ENCODE measurements at places on chromosomes 2 and 18.

GRCh38 chr2:192578780-192579179 is 384.0 kb upstream of the TMEFF2 start:
- DNase-seq = no peak

GRCh38 chr2:9629222-9630116 is 1.3 kb downstream of the YWHAQ start:
- no peak for DNase-seq

- DNase-seq = no peak
These were observed 18.5 kb upstream of the POLI start for GRCh38 chr18:54250846-54251261.

- no peak for DNase-seq
These were observed 767.7 kb upstream of the GCFC2 start for GRCh38 chr2:76478266-76479035.

GRCh38 chr18:69455125-69455524 is 54.4 kb downstream of the DOK6 start:
- DNase-seq = no peak

- DNase-seq = no peak
These were observed 16.5 kb downstream of the TMEM178A start for GRCh38 chr2:39682066-39682692.

GRCh38 chr18:6397931-6398566 is 16.7 kb downstream of the L3MBTL4 start:
- DNase-seq = no peak

GRCh38 chr2:240964704-240965295 is 33.6 kb upstream of the SNED1 start:
- DNase-seq = no peak

GRCh38 chr2:113755835-113756354 is 547 bp downstream of the SLC35F5 start:
- DNase-seq = peak; percentile 22

DNA sequence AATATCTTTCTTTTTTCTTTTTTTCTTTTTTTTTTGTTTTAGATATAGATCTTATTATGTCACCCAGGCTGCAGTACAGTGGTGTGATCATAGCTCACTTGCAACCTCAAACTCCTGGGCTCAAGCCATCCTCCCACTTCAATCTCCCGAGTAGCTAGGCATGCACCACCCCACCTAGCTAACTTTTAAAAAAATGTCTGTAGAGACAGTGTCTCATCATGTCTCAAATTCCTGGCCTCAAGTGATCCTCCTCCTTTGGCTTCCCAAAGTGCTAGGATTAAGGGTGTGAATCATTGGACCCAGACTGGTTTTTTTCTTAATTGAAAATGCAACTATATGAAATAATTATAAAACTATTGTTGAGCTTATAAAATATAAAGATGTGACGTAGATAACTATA is 9.8 kb upstream of the ZCCHC2 start:
- no peak for DNase-seq

DNA sequence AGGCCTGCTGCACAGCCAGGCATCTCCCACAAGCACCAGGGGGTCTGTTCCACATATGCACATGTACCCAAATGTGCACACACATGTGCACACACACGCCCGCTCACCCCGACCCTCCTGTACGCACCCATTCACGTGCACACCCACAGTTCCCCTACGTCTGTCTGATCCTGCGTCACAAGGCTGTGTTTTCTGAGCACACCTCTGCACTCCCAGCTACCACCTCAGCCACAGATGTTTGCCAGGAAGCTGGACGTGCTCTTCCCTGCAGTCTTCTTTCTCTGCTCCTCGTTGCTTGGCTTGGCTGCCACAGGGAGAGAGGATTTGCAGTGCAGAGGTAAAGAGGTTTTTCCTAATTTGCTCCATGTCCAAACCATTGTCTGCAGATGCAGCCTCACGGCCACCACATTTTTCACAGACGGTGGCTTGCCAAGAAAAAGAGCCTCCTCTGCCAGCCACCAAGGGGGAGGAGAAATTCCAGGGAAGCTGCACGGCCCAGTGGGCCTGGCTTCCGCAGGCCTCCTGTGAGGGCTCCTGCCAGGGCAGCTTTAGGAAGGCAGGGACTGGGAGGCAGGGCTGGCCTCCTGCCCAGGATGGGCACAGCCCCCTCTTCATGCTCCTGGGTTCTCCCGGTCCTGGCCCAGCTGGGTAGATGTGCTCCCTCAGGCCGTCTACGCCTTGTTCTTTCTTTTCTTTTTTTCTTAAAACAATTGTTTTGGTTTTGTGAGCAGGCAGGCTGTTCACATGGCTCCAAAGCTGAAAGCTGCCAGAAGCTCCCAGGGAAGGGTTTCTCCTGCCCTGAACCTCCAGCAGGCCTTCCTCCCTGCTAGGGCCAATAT is 29.3 kb upstream of the HS6ST1 start:
- DNase-seq = no peak

DNA sequence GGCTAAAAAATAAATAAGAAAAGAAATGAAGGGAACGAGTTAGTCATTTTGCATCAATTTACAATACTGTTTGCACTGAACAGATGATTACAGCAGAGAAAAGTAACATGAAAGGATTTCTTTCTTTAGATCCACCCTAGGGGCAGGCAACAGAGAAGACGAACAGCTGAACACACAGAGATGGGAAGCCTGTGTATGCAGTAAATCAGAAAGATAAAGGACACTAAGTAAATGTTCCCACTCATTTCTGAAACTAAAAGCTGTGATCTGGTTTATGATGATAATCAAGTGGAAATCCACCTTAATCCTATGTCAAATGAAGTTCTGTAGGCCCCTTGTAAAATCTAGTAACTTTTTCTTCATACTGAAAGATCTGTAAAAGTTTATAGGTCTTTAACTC is 54.2 kb downstream of the AKAIN1 start:
- DNase-seq = no peak

DNA sequence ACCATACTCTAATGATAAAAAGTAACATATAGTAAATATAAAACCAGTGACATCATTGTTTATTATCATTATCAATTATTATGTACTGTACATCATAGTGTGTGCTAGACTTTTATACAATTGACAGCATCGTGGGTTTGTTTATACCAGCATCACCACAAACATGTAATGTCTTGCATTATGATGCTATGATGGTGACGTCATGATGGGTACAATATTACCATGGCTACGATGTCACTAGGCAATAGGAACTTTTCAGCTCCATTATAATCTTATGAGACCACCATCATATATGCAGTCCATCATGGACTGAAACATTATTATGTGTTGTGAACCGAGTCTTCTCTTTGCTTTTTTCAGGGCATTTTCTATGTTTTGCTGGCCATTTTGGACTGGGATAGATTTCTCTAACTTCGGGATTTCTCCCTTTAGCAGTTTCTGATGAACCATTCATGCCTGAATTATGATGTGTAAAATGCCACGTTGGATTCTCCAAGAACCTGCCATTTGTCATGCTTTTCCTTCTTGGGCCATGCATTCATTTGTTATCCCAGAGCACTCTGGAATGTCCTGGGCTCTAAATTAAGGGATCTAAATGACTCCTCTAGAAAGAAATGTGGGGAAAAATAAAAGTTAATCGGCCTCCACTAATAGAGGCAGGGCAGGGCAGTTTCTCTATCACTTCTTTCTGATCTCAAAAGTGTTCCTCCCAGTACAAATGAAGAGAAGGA is 325.6 kb upstream of the TNP1 start:
- no peak for DNase-seq

- no peak for DNase-seq
These were observed 194.1 kb downstream of the TPGS2 start for GRCh38 chr18:36634573-36635216.

DNA sequence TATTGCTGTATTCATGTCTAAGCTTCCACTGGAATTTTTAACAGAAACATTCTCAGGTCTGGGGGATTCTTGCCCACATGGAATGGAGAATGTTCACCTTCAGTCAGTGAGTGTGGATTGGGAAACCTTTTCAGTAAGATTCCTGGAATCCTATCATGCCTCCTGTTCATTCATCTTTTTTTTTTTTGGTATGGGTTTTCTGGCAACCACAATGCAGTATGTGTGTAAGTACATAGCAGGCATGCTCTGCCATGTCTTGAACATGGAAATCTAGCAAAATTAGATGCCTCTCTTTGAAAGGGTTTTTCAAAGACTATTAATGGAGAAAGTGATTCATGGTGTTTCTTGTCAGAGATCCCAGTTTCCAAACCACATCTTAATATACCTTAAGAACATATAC is 176.5 kb downstream of the LTBP1 start:
- no peak for DNase-seq

GRCh38 chr2:205660521-205661124 is 21.7 kb upstream of the NRP2 start:
- DNase-seq = no peak

DNA sequence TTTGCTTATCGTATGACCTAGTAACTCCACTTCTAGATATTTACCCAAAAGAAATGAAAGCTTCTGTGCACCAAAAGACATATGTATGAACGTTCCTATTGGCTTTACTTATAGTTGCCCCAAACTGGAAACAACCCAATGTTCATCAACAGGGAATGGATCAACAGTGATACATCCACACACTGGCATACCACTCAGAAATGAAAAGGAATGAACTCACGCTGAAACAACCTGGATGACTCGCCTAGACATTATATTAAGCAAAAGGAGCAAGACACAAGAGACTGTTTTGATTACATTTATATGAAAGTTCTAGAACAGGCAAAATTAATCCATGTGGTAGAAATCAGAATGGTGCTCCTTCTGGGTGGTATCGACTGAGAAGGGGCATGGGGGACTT is 18.9 kb downstream of the ADRA2B start:
- no peak for DNase-seq

DNA sequence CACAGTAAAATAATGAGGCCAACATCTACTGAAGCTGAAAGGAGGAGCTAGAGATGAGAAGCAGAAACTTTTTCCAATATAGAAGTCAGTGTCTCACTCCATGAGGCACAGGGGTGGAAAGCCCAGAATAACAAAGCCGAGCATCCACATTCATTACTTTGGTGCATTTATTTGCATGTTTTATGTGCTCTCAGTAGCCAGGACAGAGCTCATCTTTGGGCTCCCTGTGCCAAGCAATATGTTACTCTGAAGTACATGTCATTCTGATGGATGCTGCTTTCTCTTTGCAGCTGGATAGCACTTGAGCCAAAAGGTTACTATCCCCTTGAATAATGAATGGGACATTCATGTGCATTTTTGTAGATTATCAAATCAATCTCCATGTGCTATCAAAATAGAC is 338.6 kb upstream of the SOX11 start:
- no peak for DNase-seq

- DNase-seq = no peak
These were observed 17.7 kb downstream of the PHOSPHO2 start for GRCh38 chr2:169711751-169712509.

GRCh38 chr2:78992451-78992806 is 33.1 kb upstream of the REG3G start:
- DNase-seq = no peak

GRCh38 chr18:27270508-27270907 is 85.4 kb upstream of the CHST9 start:
- DNase-seq = no peak

- DNase-seq = no peak
These were observed 29.3 kb upstream of the ZNF385B start for GRCh38 chr2:179890666-179891065.

DNA sequence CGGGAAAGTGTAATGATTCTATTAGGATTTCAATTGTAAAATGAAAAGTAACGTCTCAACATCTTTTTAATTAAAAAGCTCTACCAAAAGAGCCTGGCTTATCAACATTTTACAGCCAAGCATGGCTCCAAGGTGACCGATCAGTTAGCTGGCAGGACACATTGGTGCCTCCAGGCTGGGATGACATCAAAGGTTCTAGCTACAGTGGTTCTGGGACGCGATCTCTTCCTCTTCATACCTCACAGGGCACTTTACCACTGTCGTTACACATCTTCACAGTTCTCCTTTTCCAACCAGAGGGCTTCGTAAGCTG is 693 bp downstream of the ORC2 start:
- DNase-seq = no peak

DNA sequence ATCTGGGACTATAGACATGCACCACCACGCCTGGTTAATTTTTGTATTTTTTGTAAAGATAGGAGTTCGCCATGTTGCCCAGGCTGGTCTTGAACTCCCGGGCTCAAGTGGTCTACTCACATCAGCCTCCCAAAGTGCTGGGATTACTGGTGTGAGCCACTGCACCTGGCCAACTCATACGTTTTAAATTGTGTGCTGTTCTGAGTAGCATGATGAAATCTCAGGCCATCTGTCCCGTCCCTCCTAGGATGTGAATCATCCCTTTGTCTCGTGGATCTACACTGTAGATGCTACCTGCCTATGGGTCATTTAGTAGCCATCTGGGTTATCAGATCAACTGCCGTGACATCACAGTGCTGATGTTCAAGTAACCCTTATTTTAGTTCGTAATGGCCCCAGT is 38.5 kb upstream of the RMP24 start:
- no peak for DNase-seq

DNA sequence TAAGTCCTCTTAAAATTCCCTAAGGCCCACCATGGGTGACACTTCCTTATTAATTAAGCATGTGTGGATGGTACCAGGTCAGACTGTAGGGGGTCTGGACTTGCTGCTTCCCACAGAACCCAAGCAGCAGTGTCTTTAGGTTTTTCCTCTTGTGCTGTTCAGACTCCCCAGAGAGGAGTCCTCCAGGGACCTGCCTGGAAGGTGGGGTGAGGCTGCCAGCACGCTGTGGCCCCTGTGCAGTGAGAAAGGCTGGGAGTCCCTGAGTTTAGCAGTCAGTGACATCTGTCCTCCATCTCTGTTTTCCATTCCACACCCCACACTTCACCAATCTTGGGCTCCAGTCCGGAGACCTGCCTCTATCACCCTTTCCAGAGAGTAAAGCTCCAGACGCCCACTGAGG is 18.0 kb upstream of the ST3GAL5 start:
- DNase-seq = no peak

- DNase-seq = no peak
These were observed 4.9 kb downstream of the GPR17 start for GRCh38 chr2:127650785-127651380.

- DNase-seq = no peak
These were observed 754 bp downstream of the ATG16L1 start for GRCh38 chr2:233252227-233252626.

DNA sequence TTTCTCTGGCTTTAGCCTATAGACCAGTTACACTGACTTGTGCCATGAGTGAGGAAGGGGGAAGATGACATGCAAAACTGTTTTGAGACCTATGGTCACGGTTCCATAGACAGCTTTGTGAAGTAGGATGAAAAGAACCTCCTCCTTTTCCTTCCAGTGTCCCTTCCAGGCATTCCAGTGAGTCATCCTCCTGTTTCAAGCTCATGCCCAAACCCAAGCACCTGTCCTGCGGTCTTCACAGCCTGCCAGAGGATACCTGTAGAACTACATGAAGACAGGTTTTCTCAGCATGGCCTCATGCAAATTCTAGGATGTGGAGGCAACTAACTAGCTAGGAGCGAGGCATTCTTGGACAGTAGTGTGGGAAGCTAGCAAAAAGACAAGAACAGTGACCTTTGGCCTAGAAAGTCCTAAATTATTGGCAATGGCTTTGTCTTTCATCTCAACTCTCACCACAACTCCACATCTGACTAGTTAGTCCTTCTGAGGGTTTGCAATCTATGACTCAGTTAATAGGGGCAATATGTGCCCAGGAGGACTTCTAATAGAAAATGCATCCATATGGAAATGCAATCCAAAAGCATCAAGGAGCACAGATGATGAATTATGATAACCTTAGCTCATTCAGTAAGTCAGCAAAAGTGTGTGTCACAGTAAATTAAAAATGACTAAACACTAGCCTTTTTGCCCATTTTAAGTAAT is 154.7 kb downstream of the RBM43 start:
- DNase-seq = no peak

GRCh38 chr2:44362207-44363015 is 664 bp downstream of the CAMKMT start:
- DNase-seq = peak; percentile 17

GRCh38 chr18:46282177-46282570 is 178.0 kb downstream of the HAUS1 start:
- DNase-seq = no peak
